ENCODE measurements at places on chromosomes 2 and 18.

- no peak for DNase-seq
Observed at GRCh38 chr2:150008901-150009300, 421.3 kb upstream of the MMADHC start.

GRCh38 chr18:40414155-40414754 is 1540.8 kb upstream of the PIK3C3 start:
- DNase-seq = no peak

GRCh38 chr18:9418047-9418690 is 57.1 kb upstream of the RALBP1 start:
- no peak for DNase-seq

DNA sequence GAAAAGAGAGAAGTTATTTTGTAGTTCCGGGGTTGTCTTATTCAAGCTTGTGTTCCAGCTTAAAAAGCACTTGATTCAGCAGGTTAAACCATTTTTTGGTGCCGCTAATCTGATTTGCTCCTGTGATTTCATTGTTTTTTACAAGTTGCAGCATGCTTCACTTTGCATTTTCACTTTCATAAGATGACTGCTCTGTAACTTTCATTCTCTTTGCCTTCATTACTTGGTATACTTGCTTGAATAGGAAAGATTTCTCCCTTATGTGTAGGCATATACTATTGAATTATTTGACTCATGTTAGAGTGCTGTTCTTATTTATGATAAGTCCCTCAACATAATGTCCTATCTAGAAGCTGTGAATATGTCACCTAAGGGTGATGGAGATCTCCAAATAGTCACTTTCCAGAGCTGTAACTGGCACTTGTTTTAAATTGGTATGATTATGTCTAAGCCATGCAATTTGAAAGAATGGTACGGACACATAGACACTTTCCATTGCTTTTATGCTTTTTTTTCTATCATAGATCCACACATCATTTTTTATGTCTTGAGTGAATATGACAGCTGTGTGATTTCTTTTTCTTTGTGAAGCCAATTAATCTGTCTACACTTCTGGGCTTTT is 254.5 kb downstream of the DSEL start:
- no peak for DNase-seq

- DNase-seq = no peak
Observed at GRCh38 chr18:50113726-50114125, 81.2 kb downstream of the MYO5B start.

GRCh38 chr2:206433686-206434085 is 9.6 kb upstream of the ADAM23 start:
- DNase-seq = no peak

All from T-helper 2 cell treated with Interferon-gamma antibody and Interleukin-4, amounts not matched to agents 5 μg/mL and 100 μg/mL, for 36 hours (primary cell).